ENCODE measurements at places on chromosomes 5 and 9.

- no peak for DNase-seq
Measured at GRCh38 chr5:143201589-143201988, 201.9 kb downstream of the NR3C1 start.

DNA sequence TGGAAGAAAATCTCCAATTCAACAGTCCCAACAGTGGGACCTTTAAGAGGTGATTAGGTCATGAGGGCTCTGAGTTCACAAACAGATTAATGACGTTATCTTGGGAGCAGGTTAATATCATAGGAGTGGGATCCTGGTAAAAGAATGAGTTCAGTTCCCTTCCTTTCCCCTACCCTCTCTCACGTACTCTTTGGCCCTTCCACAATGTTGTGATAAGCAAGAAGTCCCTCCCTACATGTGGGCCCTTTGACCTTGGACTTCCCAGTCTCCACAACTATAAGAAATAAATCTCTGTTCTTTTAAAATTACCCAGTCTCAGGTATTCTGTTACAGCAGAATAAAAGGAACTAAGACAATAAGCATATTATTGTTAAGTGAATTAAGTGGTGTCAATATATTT is 37.8 kb downstream of the SLC38A9 start:
- DNase-seq: no peak

- no peak for DNase-seq
Measured at GRCh38 chr9:34170237-34170991, 8.4 kb upstream of the UBAP1 start.

GRCh38 chr9:16132513-16132912 is 579.7 kb downstream of the CCDC171 start:
- no peak for DNase-seq

- DNase-seq: peak; percentile 82
Measured at GRCh38 chr9:114484854-114485443, 20.3 kb downstream of the WHRN start.

- DNase-seq: no peak
Measured at GRCh38 chr9:135489188-135489906, 9.8 kb downstream of the PPP1R26 start.

- DNase-seq: no peak
Measured at GRCh38 chr9:127209220-127209619, 55.4 kb upstream of the GARNL3 start.

DNA sequence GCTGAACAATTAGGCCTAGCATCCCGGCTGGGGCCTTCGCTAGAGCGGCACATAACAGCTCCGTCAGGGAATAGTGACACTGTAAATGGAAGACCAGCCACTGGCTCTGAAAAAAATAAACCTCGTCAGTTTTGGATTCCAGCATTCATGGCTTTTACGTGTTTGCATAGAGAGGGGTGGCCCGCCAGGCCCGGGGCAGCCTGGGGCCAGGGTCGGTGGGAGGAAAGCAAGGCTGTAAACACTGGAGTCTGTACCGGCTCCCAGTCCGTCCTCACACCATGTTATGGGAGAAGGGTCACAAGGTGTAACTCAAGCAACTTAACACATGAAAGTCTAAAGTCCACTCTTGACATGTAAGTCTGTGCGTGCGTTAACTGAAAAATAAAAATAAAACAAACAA is 11.2 kb downstream of the CCNI2 start:
- DNase-seq: no peak

DNA sequence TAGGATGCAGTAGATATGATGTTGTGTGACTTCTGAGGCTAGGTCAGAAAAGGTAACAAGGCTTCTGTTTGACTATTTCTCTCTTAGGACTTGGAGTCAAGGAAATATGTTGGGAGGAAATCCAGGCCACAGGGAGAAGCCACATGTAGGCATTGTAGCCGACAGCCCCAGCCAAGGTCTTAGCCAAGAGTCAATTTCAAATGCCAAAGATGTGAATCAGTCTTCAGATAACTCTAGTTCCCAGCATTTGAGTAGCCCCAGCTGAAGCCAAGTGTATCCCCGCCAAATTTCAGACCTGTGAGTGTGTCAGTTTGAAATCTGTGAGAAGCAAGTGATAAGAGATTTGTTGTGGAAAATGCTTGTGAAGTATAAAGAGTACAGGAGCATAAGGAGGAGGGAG is 38.1 kb upstream of the ISL1 start:
- no peak for DNase-seq

- no peak for DNase-seq
Measured at GRCh38 chr9:4549751-4550295, 59.6 kb downstream of the SLC1A1 start.

GRCh38 chr9:93594041-93594756 is 17.8 kb downstream of the PHF2 start:
- DNase-seq: no peak

- DNase-seq: no peak
Measured at GRCh38 chr9:4068449-4068848, 231.4 kb downstream of the GLIS3 start.

DNA sequence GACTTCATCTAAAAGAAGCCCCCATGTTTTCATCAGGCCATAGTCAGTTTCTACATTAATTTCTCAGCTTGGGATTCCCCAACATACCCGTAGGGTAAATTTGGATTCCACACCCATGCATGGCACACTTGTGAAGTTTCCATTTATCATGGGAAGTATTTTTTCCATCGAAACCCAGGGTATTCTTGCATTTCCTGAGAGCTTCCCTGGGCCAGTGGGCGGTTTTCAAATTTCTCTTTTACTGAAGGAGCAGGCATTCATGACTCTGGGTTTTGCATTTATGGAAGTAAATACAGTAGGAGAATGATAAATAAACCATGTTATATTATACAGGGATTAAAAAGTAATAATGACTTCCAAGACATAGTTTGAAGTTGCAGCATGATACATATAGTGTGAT is 93.0 kb upstream of the MAP3K1 start:
- no peak for DNase-seq

- DNase-seq: peak; percentile 18
Measured at GRCh38 chr9:129109952-129110739, 447 bp downstream of the CRAT start.

GRCh38 chr5:14123974-14124482 is 19.1 kb upstream of the TRIO start:
- DNase-seq: no peak

DNA sequence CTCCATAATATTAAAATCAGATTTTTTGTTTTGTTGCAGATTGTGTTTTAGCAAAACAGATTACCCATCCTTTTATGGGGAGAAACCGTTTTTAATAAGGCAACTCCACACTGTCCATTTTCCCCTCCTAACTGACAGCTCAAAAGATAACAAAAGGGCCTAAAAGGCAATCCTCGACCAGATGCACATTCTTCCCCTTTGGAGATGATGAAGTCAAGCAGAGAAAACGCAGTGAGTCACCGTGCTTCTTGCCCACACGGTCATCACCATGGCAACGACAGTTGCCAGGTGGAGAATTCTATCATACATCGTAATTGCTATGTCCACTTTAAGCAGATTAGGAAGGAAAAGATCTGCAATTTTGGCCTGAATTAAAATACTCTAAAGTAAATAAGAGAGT is 96.4 kb downstream of the DIRAS2 start:
- peak; percentile 28 for DNase-seq

DNA sequence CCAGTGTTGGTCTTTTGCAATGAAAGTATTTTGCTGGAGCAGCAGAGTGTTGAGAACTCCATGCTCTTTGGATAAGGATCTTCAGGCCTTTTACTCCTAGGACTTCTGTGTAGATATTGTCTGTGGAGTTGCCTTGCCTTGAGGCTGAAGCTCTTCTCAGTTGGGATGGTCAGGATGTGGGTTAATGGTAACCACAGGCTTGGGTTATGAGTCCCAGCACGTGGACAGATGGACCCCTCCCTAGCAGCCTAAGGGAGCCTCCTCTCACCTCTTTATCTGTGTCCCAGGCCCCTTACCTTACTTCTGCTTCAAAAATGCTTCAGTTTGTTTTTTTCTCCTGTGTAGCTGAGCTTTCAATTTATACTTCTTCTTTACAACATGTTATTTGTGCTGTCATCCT is 109.9 kb downstream of the MEGF10 start:
- DNase-seq: peak; percentile 28

- DNase-seq: no peak
Measured at GRCh38 chr5:164153469-164154172, 648.2 kb downstream of the MAT2B start.

GRCh38 chr9:135908754-135909204 is 1.4 kb upstream of the CAMSAP1 start:
- DNase-seq: peak; percentile 64

GRCh38 chr5:150209099-150209635 is 19.3 kb downstream of the SLC6A7 start:
- DNase-seq: no peak

DNA sequence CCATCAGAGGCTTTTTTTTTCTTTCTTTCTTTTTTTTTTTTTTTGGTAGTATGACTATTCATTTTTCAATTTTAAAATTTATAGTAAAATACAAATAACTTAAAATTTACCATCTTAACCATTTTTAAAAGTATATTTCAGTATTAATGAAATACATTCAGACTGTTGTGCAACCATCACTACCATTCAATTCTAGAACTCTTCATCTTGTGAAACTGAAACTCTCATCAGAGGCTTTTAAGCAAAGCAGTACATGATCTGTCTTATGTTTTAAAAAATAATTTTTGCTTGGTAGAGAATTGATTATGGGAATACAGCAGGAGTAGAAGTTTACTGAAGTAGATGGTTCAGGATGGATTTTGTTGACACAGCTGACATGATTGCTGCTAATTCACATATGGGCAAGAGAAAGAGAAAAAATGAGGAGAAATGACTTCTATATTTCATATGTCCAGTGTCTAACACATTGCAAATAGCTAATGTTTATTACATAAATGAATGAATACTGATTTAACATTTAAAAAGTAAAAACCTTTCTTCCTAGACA is 13.4 kb downstream of the ELOVL7 start:
- peak; percentile 10 for DNase-seq

All from GM12865 (cell line).